Activated CD4-positive, alpha-beta T cell treated with anti-CD3 and anti-CD28 coated beads for 36 hours (primary cell): ENCODE measurements at places on chromosomes 1 and 21. TPM values are rescaled to one million over a fixed set of nuclear protein-coding genes. Genes with fewer than 3 reads are reported as not detected.

The VWA5B1 gene
- not detected for total RNA-seq

The BSND gene
- total RNA-seq, result not detected

DNA sequence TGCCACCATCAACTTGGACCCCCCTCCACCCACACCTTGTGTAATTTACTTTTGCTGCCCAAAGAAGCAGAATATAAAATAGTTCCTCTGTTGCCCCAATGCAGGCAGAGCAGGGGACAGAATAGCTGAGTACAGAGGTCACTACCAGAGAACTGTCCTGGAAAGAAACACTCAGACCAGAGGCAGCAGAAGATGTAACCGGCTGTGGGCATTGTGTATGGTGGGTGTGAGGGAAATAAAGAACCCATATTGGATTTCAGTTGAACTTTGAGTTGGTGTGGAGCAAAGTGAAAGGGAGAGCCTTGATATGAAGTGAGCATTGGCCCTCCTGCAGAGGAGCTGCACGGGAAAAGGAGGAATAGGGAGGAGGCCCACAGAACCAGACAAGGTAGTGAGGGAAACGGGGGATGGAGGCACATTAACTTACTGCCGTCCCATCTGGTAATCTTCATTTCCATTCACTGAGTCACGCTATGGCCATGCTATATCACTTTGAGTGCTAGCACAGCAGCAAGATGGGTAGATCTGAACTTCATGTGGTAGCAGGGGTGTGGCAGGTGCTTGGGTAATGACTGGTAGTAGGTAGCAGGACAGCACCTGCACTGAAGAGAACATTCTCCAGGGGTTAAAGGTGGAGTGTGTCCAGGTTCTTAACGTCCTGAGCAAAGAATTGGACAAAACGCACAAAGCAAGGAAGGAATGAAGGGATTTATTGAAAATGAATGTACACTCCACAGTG lies 56.3 kb upstream of the FBXO28 start:
- DNase-seq, result no peak
- H3K4me1 ChIP-seq, result no peaks in the 10 kb centered on the region
- no peaks in the 10 kb centered on the region for H3K36me3 ChIP-seq
- no peaks in the 10 kb centered on the region for H3K27me3 ChIP-seq
- no peak overlapping the region for H3K4me3 ChIP-seq

DNA sequence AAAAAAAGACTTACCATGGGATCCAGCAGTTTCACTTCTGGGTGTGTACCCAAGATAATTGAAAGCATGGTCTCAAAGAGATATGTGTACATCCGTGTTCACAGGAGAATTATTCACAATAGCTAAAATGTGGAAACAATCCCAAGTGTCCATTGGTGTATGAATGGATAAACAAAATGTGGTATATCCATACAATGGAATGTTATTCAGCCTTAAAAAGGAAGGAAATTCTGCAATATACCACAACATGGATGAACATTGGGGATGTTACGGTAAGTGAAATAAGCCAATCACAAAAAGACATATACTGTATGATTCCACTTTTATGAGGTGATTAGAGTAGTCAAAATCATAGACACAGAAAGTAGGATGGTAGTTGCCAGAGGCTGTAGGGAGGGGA lies 7.0 kb upstream of the TUT4 start:
- no peak overlapping the region for H3K27ac ChIP-seq
- no peaks in the 10 kb centered on the region for H3K36me3 ChIP-seq
- DNase-seq, result no peak
- H3K4me1 ChIP-seq, result peaks cover 3% of the 10 kb centered on the region
- H3K27me3 ChIP-seq, result no peaks in the 10 kb centered on the region
- no peak overlapping the region for H3K4me3 ChIP-seq

- peaks cover 22% of the 10 kb centered on the region for H3K4me1 ChIP-seq
- no peak overlapping the region for H3K4me3 ChIP-seq
- H3K27ac ChIP-seq, result peak overlapping the region; percentile 75
These were observed 1.5 kb downstream of the KRTAP21-3 start for GRCh38 chr21:30717105-30717504.

DNA sequence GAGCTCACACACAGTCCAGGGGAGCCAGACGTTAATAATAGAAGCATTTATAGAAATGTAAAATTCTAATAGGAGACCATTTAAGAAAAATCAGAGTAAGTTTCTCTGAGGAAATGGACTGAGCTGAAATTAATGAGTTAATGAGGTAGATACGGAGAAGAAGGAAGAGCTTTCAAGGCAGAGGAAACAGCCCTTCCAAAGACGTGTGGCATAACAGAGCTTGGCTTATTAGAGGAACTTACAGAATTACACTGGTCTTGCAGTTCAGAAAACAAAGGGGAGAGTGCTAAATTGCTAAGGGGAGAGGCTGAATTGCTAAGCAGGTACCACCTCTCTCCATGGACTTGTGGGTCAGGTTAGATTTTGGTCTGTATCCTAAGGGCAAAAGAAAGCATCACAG lies 8.2 kb upstream of the PIGK start:
- no peaks in the 10 kb centered on the region for H3K27me3 ChIP-seq
- DNase-seq, result no peak
- peaks cover 3% of the 10 kb centered on the region for H3K36me3 ChIP-seq
- H3K4me1 ChIP-seq, result no peaks in the 10 kb centered on the region

- peak overlapping the region; percentile 59 for H3K27ac ChIP-seq
- no peak overlapping the region for H3K4me3 ChIP-seq
- H3K27me3 ChIP-seq, result no peaks in the 10 kb centered on the region
- H3K4me1 ChIP-seq, result peaks cover 32% of the 10 kb centered on the region
- no peak for DNase-seq
- peaks cover 6% of the 10 kb centered on the region for H3K36me3 ChIP-seq
These were observed 32.6 kb downstream of the PTGFRN start for GRCh38 chr1:116942344-116942743.

DNA sequence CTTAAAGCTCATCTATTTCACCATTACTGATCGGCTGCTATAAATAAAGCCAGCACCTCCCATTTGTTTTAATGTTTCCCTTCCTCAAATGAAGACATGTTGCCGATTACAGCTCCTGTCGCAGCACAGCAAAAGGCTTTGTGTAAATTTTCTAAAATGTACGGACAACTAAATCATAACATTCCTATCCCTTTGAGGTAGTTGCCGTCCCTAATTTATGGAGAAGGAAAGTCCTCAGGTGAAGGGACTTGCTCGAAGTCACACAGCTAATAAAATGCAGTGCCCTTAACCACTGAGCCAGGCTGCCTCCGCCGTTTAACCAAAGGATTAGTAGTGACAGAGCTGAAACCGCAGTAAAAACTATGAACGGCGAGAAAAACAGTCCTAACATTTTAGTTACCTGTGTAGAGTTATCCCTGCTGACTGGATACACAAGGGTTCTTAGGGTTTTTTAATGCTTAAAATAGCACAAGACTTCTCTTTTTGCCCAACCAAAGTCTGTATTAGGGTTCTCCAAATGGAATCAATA lies 871 bp downstream of the PINK1 start:
- H3K36me3 ChIP-seq, result no peaks in the 10 kb centered on the region
- H3K4me1 ChIP-seq, result peaks cover 9% of the 10 kb centered on the region
- peak overlapping the region; percentile 72 for H3K27ac ChIP-seq
- H3K4me3 ChIP-seq, result peak overlapping the region; percentile 72

DNA sequence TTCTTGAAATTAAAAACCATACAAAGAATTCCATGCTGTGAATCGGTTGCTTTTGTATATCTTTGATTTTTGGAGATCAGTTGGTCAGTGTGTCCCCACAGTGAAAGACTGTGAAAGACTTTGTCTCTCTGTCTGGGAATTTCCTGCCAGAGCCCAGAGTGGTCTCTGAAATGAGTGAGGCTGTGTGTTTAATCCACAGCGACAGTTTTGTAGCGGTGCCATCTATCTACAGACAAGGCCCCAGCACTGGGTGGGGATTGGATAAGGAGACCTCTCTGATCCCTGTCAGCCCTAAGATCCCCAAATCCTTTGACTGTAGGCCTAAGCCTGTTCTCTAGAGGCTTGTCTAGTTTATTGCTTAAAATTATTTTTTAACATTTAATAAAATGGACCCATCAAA lies 10.3 kb downstream of the GPR25 start:
- DNase-seq, result no peak
- peaks cover 33% of the 10 kb centered on the region for H3K4me1 ChIP-seq
- H3K36me3 ChIP-seq, result no peaks in the 10 kb centered on the region
- H3K27ac ChIP-seq, result no peak overlapping the region
- no peak overlapping the region for H3K4me3 ChIP-seq
